ENCODE measurements at places on chromosomes 2 and 18.
A peak's percentile ranks its signal among the peaks of the same experiment; 100 is the strongest.

GRCh38 chr18:22913861-22914260 is 19.3 kb upstream of the RBBP8 start:
- DNase-seq: no peak

GRCh38 chr2:98458207-98458606 is 13.5 kb downstream of the INPP4A start:
- DNase-seq: peak; percentile 62

GRCh38 chr2:100785626-100786296 is 34.2 kb upstream of the NPAS2 start:
- no peak for DNase-seq

DNA sequence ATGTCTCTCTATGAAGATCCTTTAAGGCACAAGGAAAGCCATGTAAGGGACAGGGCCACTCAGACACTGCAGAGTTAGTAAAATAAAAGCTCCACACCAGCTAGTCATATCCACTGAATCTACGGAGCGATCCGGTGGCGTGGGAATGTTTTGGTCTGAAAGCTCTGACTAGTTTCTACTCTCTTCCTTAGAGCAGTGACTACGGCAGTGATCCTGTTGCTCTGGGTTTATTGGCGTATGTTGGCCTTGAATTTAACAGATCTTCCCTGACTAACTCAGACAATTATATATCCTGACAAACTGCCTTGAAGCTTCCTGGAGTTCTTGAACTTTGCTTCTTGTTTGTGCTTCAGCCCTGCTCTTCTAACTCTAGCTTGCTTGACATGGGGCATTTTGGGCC is 115.3 kb upstream of the FZD5 start:
- DNase-seq: no peak

DNA sequence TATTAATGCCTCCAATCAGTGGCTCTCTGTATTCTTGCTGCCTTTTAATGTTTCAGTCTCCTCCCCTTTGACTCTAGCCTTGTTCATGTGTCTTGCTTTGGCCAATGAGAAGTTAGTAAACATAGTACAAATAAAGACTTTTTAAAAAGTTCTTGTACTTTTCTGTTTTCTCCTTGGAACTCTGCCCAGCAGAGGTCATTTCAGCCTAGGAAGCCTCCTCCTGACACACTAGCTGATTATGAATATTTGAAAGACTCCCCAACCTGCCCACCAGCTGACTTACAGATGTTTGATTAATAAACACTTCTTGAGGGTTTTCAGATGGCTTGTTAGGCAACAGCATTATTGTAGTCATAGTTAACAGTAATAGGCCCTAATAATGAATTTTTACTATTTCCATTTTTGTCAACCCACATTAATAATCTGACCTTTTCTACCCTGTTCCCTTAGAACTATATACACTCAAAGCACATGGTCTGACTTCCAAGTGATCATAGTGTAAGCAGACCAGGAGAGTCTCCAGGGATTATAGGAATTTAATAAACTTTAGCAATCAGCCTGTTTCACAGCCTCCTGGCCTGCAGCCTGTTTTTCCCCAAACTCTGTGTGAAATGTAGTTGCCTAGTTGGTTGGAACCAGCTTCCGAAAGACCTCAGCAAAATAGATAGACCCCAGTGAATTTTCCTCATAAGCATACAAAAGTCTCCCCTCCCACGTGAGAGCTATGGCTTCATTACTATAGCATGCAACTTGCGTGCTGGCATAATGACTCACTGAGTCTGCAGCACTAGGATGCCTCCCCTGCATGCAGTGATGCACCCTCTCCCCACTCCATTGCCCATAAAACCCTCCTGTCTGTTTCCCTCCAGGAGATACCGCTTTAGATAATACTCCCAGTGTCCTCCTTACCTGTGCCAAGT is 670.7 kb upstream of the ZNF804A start:
- DNase-seq: no peak

- DNase-seq: no peak
Measured at GRCh38 chr2:107743274-107743673, 83.4 kb upstream of the RGPD4 start.

- DNase-seq: no peak
Measured at GRCh38 chr2:33258387-33258786, 218.1 kb upstream of the RASGRP3 start.

- no peak for DNase-seq
Measured at GRCh38 chr18:32072321-32072720, 19.4 kb upstream of the RNF138 start.

GRCh38 chr2:46351750-46352138 is 54.5 kb downstream of the EPAS1 start:
- DNase-seq: no peak

DNA sequence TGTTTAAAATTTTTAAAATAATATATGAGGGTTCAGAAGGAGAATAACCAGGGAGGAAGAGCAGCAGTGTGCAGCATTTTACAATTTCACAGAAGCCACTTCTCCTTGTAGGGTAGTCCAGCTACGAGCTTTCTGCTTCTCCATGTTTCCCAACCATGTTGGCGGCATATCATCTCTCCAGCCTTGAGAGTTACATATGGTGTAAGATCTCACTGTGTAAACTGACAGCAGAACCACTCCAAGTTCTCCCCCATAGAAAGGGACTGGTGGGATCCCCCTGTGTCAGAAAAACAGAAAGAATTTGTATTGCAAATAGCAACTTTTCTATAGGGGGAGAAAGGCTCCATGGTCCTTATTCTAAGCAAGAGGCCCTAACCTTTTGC is 266.8 kb upstream of the ACVR2A start:
- DNase-seq: no peak

GRCh38 chr18:45656194-45656770 is 41.0 kb downstream of the SLC14A2 start:
- no peak for DNase-seq

GRCh38 chr2:160434254-160434948 is 59.2 kb downstream of the RBMS1 start:
- DNase-seq: no peak

GRCh38 chr18:13338318-13338717 is 119.8 kb downstream of the LDLRAD4 start:
- DNase-seq: no peak

GRCh38 chr2:134226601-134227000 is 27.3 kb upstream of the MGAT5 start:
- DNase-seq: no peak
